Foreskin keratinocyte (primary cell): ENCODE measurements at places on chromosomes 4 and X. TPM values are rescaled to one million over a fixed set of nuclear protein-coding genes. Genes with fewer than 3 reads are reported as not detected.

The NPNT gene
- 0.48 and 0.70 TPM in 2 replicates for polyA plus RNA-seq

The CTSO gene
- 1.0 and 1.1 TPM in 2 replicates for polyA plus RNA-seq

The OPHN1 gene
- 0.86 and 0.89 TPM in 2 replicates for polyA plus RNA-seq

The SPANXD gene
- not detected in 2 replicates for polyA plus RNA-seq

The ARSH gene
- polyA plus RNA-seq: not detected in 2 replicates

The NDP gene
- polyA plus RNA-seq: not detected in 2 replicates

The HTN3 gene
- polyA plus RNA-seq: not detected in 2 replicates

The VCX gene
- polyA plus RNA-seq: not detected in 2 replicates

The TMPRSS11F gene
- polyA plus RNA-seq: not detected in 2 replicates

The DAPP1 gene
- polyA plus RNA-seq: 16.7 and 18.5 TPM in 2 replicates

The ZNF330 gene
- polyA plus RNA-seq: 21.5 and 27.3 TPM in 2 replicates

The SLC26A1 gene
- not detected in 2 replicates for polyA plus RNA-seq

The CLDN22 gene
- not detected in 2 replicates for polyA plus RNA-seq

The FGF16 gene
- not detected in 2 replicates for polyA plus RNA-seq

The STOX2 gene
- polyA plus RNA-seq: 0.14 and 0.24 TPM in 2 replicates

The GPR119 gene
- not detected in 2 replicates for polyA plus RNA-seq

The PRDM8 gene
- 3.5 and 4.9 TPM in 2 replicates for polyA plus RNA-seq

The CT45A9 gene
- polyA plus RNA-seq: not detected in 2 replicates

The C1QTNF7 gene
- polyA plus RNA-seq: not detected in 2 replicates

The RAB41 gene
- polyA plus RNA-seq: not detected in 2 replicates

The USP17L19 gene
- not detected in 2 replicates for polyA plus RNA-seq

The ADGRG2 gene
- polyA plus RNA-seq: 0.02 TPM in 1 of 2 replicates, not detected in the other

The MMRN1 gene
- polyA plus RNA-seq: not detected in 2 replicates

The MAGEB2 gene
- polyA plus RNA-seq: not detected in 2 replicates

The DSPP gene
- polyA plus RNA-seq: not detected in 2 replicates

The ACE2 gene
- 0.07 TPM in 2 replicates for polyA plus RNA-seq

The ZCCHC18 gene
- 0.02 and 0.08 TPM in 2 replicates for polyA plus RNA-seq

The SEPTIN11 gene
- 19.1 and 25.2 TPM in 2 replicates for polyA plus RNA-seq

The ODAPH gene
- polyA plus RNA-seq: 0.33 and 0.87 TPM in 2 replicates

The TBC1D9 gene
- 3.5 and 3.6 TPM in 2 replicates for polyA plus RNA-seq

The DGAT2L6 gene
- not detected in 2 replicates for polyA plus RNA-seq

The SRPK3 gene
- 0.10 and 0.15 TPM in 2 replicates for polyA plus RNA-seq

The PDZD4 gene
- polyA plus RNA-seq: 0.03 and 0.07 TPM in 2 replicates

The CRLF2 gene
- polyA plus RNA-seq: not detected in 2 replicates

The RPL10 gene
- 4,650 and 4,901 TPM in 2 replicates for polyA plus RNA-seq

The BBS7 gene
- 16.8 and 17.6 TPM in 2 replicates for polyA plus RNA-seq

The MMGT1 gene
- 9.9 and 11.7 TPM in 2 replicates for polyA plus RNA-seq

The NUDT10 gene
- polyA plus RNA-seq: 0.32 and 0.40 TPM in 2 replicates

The XAGE1A gene
- polyA plus RNA-seq: not detected in 2 replicates

The MAP3K15 gene
- 0.07 TPM in 1 of 2 replicates, not detected in the other for polyA plus RNA-seq

The MAGEA2B gene
- not detected in 2 replicates for polyA plus RNA-seq

The GPR34 gene
- polyA plus RNA-seq: not detected in 2 replicates

The IGSF1 gene
- not detected in 2 replicates for polyA plus RNA-seq

The CENPVL1 gene
- polyA plus RNA-seq: not detected in 2 replicates

The PABPC5 gene
- polyA plus RNA-seq: not detected in 2 replicates

The LIMCH1 gene
- 0.02 and 0.13 TPM in 2 replicates for polyA plus RNA-seq

The APELA gene
- polyA plus RNA-seq: not detected in 2 replicates

The SYP gene
- 0.20 and 0.31 TPM in 2 replicates for polyA plus RNA-seq

The CLGN gene
- 0.01 TPM in 1 of 2 replicates, not detected in the other for polyA plus RNA-seq

The SMIM43 gene
- 0.02 TPM in 1 of 2 replicates, not detected in the other for polyA plus RNA-seq

The RHOXF2B gene
- not detected in 2 replicates for polyA plus RNA-seq
